ENCODE measurements at places on chromosomes 1 and 21. TPM values are rescaled to one million over a fixed set of nuclear protein-coding genes. Genes with fewer than 3 reads are reported as not detected.

DNA sequence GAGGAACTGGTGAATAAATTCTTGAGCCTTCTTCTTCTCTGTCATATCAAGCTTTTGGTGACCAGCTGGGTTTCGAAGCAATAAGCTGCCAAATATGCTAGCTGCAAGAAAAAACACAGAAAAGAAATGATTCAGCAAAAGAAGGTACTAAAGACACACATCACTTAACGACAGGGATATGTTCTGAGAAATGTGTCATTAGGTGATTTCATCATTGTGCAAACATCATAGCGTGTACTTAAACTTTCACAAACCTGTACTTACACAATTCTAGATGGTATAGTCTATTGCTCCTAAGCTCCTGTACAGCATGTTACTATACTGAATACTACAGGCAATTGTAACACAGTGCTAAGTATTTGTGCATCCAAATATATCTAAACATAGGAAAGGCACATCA, 2.9 kb upstream of the MTF1 start:
- DNase-seq, result no peak

DNA sequence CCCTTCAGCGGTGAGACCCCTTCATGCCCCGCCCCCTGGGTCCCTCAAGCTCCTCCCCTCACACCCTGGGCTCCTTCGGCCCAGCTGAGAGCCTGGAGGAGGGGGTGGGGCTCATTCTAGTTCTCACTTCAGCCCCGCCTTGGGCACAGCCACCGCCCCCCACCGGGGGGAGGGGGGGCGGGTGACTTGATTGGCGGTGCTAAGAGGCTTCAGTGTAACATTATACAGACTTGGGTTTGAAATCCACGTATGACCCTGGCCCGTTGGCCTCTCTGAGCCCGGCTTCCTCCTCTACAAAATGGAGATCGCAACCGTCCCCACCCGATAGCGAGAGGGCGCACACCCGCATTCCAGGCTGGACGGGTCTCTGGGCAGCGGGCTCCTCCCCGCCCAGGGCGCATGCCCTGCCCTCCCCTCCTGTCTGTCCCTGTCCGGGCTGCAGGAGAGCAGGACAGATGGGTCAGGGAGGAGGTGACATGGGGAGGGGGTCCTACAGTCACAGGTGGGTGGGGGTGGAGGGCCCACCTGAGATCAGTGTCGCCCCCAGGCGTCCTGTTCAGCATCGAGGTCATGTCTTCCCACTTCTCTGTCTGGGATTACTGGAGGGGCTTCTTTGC, 5.1 kb downstream of the CLCNKB start:
- DNase-seq, result peak; percentile 98

DNA sequence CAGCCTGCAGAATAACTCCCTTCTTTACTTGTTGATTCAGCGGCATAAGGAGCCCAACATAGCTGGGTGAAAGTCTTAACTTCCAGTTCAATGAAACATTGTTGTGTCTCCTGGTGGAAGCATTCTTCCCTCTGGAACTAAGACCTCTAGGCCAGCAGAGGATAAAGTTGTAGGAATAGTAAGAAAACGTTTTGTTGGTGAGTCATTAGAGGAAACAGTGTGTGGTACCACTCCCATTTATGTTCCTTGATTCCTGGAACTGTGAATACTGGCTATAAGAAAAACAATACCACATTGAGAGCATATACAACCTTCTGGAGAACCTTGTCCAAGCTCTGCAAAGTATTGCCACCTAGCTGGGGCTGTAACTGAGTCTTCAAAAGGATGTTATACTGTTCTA, 737.4 kb upstream of the ZP4 start:
- DNase-seq, result no peak

DNA sequence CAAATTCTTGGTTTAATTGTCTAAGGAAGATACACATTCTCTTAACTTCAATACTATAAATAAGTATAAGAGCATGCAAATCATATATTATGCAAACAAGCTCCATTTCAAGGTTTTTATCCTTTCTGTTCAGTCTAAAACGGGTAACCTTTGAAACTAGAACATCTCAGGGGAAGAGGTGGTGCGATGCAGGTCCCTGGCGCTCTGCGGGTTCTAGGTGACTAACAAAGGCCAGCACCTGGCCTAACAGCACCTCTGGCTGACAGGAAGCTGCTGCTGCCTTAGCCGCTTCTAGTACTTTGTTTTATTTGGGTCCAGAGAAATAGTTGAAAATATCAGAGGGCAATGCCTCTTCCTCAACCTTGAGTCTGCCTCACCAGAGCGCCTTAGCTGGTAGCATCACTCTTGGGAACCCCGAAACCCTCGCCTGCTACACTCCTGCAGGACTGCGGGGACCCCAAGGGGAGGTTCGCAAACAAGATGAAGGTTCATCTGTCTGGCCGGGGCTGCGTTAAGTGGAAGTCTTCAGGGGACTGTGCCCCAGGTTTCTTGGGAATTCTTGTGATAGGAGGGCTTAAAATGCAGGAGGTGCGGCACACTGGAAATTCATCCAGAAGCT, 45.5 kb downstream of the PRDM15 start:
- DNase-seq, result no peak

DNA sequence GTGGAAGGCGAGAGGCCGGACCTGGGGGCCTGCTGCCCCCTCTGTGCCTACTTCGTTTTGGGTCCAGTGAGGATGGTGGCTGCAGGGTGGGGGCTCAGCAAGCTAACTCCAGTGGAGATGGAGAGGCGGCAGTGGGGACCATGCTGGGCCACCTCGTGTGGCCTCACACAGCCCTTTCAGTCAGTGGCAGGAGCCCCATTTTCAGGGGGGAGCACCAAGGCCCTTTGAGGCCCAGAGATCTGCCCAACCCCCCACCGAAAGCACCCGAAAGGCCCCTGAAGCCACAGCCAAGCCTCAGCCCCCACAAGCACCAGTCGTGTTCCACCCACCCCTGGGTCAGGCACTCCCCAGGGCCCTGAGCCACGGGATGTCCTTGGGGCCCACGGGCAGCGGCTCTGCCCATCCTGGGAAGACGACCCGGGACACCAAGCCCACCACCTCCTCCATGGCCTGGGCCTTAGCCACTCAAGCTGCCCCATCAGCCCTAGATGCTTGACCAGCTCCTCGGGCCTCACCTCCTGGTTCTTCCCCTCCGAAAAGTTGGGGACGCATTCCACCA, 345 bp downstream of the FTCD start:
- no peak for DNase-seq

- no peak for DNase-seq
Measured at GRCh38 chr1:209512821-209513220, 70.7 kb upstream of the CAMK1G start.

DNA sequence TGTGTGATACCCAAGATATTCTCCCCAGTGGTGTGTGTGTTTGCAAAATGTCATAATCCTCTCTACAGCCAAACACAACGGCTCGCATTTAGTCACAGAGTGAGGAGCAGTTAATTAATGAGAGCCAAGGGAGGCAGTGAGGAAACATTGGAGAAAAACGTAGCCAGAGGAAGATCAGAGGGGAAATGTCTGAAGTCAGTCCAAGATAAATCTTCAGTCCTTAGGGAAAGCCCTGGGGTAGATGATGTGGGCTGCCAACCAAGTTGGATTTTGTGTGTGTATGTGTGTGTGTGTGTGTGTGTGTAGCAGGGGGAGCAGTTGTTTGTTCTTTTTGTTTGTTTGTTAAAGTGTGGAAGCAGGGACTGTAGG, 201.0 kb upstream of the PTBP2 start:
- DNase-seq, result no peak

DNA sequence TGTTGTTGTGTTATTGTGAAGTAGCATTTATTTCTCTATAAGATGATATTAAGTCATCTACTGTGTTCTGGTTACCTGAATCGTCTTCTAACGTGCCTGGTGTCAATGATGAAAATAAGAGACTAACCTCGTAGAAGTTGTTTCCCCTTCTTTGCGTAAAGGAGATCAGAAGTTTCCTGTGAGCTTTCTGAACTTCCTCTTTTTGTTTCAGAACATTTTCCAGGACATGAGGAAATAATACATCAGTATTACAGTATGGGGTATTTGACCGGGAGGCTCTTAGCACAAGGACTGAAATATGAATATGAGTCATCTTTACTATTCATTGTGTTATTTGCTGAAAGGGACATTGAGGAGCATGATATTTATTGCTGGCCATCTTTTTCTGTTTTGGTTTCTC, 1.3 kb downstream of the ST6GALNAC3 start:
- DNase-seq, result no peak

DNA sequence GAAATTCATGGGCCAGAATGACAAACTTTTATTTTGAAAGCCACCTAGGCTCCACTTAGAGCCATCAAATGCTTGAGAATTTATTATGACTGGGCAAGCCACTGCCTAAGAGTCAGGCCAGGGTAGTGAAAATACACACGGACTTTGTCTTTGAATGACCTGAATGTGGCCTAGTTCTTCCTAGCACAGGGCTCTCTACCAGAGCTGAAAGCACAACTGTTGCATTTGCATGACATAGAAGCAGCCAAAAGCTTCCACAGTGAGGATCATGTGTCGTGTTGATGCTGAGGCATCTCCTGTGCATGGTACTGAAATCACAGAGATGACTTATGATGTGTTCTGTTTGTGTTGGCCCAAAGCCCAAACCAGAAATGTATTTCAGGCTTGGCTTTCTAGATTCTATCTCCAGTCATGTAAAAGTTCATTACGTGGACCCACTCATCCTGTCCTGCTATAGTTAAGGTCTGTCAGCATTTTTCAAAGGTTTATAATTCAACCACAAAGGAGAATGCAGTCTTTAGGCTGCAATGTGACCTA, 164.0 kb upstream of the UBE2U start:
- DNase-seq, result peak; percentile 24

DNA sequence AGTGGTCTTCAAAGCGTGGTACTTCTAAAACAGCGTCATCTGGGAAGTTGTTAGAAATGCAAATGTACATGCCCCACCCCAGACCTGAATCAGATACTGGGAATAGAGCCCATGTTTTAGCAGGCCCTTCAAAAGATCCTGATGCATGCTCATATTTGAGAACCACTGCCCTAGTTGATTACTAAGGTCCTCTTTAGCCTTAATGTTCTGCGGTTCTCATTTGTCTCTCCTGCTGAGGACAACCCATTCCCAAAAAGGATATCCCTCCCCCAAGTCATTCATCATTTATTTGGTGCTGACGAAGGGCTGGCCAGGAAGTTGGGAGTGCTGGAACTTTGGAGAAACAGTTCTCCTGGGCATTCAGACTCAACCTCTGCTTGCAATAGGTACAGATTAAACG, 92.4 kb upstream of the RALGPS2 start:
- DNase-seq, result no peak

DNA sequence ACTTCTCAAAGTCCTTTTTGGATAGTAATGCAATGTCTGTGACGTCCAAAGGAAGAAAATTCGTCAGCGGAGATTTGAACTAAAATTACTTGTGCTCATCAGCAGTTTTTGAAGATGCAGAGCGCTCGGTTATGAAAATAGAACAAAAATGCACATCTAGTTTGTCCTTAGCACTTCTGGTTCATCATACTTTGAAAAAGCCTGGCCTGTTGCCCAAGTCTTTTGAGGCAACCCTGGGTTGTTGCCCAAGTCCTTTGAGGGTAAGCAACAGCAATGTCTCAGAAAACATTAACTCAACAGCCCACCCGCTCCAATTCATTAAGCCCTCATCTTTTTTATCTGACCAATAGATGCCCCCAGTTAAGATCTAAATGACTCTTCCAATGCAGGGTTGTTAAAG, 91.9 kb downstream of the HUNK start:
- no peak for DNase-seq

DNA sequence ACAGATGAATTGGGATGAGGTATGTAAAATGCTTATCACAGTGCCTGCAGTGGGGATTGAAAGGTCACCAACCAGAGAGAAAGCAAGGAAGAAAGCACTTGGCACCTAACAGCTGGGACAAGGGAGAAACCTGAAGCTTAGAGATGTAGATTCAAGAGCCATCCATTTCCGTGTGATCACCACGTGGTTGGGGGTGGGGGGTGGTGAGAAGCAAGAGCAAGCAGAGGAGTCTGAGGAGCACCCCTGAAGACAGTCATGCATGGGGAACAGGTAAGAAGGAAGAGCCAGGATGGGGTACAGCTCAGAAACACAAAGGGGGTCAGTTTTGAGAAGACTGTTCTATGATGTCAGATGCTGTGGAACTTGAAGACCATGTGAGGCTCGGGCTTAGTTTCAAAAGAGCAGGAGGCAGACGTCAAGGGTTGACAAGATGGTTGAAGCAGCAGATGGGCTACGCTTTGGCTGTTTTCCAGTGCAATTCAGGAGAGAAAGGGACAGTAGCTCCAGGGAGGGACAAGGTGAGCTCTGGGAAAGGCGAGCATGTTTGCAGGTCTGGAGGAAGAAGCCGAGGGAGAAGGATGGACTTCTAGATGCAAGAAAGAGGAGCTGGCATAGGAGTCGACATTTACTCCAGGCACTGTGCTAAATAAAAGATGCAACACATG, 17.4 kb downstream of the KANK4 start:
- DNase-seq, result no peak

- DNase-seq, result peak; percentile 55
Measured at GRCh38 chr21:42381347-42381984, 14.4 kb downstream of the TMPRSS3 start.

DNA sequence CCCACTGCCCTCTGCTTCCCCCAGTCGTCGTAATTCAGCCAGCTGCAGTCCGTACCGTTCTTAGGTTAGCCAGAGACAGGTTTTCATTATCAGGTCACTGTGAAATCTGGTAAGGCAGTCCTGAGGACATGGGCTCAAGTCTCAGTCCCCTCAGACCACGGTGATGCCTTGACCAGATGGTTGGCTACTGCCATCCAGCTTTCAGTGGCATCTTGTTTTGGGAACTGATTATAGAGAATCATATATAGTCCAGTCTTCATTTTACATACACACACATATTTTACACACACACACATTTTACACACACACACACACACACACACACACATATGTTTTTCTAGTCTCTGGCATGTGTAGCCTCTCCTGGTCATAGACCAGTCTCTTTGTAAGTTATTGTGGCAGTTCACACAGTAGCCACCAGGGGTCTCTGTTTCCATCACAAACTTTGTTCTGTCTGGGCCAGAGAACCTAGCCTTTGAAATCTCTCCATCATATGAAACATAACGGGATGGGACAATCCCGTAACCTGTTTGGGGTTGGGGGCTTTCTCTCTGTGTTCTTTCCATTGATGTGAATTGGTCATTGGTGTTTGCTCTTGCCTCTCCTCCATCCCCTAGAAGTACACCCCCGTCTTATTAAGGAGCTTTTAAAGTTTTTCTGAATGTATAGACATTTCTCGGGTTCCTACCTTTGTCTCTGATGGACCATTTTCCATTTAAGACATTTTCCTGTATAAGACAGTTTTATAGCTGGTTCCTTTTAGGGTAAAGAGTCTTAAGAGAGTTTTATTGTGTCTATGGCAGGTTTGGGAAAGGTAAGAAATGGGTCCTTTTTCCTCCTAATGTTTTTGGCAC, 8.4 kb upstream of the IKBKE start:
- peak; percentile 78 for DNase-seq

DNA sequence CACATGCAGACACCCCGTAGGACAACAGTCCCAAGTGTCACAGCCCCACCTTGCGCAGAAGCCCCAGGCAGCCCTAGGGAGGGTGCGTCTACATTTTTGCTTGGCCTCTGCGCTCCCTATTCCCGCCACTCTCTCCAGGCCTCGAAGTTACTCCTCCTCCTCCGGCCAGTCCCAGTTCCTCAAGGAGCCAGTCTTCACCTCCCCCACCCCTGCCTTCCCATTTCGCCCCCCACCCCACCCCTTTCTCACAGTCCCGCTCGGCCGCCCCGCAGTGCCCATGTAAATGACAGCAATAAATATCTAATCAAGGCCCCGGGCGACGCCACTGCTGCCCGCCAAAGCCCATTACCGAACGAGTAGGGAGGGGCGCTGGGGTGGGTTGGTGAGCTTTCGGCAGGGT, 3.2 kb downstream of the DMBX1 start:
- peak; percentile 50 for DNase-seq

OSCP1 gene
- total RNA-seq, result 2.0 TPM

CYP2J2 gene
- total RNA-seq, result 0.46 TPM

ESPN gene
- 46.1 TPM for total RNA-seq

CD1B gene
- not detected for total RNA-seq

KTI12 gene
- total RNA-seq, result 9.4 TPM
